ENCODE measurements at places on chromosomes 3 and 15. TPM values are rescaled to one million over a fixed set of nuclear protein-coding genes. Genes with fewer than 3 reads are reported as not detected.

- H3K27me3 ChIP-seq = peaks cover 4% of the 10 kb centered on the region
- H3K27ac ChIP-seq = no peak overlapping the region
Measured at GRCh38 chr15:73989001-73989798, 2.9 kb downstream of the STOML1 start.

GRCh38 chr3:38170722-38171121 lies 5.4 kb downstream of the OXSR1 start:
- H3K27ac ChIP-seq = no peak overlapping the region
- H3K27me3 ChIP-seq = no peaks in the 10 kb centered on the region
- H3K4me3 ChIP-seq = no peak overlapping the region

DNA sequence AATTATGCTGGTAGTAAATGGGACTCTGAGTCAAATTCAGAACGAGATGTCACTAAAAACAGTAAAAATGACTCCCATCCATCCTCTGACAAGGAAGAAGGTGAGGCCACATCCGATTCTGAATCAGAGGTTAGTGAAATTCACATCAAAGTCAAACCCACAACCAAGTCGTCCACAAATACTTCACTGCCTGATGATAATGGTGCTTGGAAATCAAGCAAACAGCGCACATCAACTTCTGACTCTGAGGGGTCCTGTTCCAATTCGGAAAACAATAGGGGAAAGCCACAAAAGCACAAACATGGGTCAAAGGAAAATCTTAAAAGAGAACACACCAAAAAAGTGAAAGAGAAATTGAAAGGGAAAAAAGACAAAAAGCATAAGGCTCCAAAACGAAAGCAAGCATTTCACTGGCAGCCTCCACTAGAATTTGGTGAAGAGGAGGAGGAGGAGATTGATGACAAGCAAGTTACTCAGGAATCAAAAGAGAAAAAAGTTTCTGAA lies 15.1 kb upstream of the ZBTB47 start:
- no peaks in the 10 kb centered on the region for H3K27me3 ChIP-seq
- H3K4me1 ChIP-seq = no peaks in the 10 kb centered on the region
- no peak overlapping the region for H3K4me3 ChIP-seq
- no peak overlapping the region for H3K27ac ChIP-seq
- DNase-seq = no peak
- peaks cover 87% of the 10 kb centered on the region for H3K36me3 ChIP-seq

GRCh38 chr3:99248913-99249312 lies 347.4 kb upstream of the DCBLD2 start:
- no peak overlapping the region for H3K27ac ChIP-seq
- no peaks in the 10 kb centered on the region for H3K27me3 ChIP-seq
- no peaks in the 10 kb centered on the region for H3K36me3 ChIP-seq
- H3K4me3 ChIP-seq = no peak overlapping the region
- no peaks in the 10 kb centered on the region for H3K4me1 ChIP-seq
- DNase-seq = no peak

- no peak overlapping the region for H3K27ac ChIP-seq
- H3K4me1 ChIP-seq = no peaks in the 10 kb centered on the region
Measured at GRCh38 chr15:98440917-98441316, 207.4 kb upstream of the IGF1R start.

The FAM81A gene
- 4.1 TPM for total RNA-seq
